Lower leg skin (tissue), 4 donors: ENCODE measurements at places on chromosomes 3 and 15. TPM values are rescaled to one million over a fixed set of nuclear protein-coding genes. Genes with fewer than 3 reads are reported as not detected.

- DNase-seq: no peak
Measured at GRCh38 chr15:69758291-69758771, 305.7 kb downstream of the RPLP1 start.

Gene IP6K1
- total RNA-seq: 56.5 TPM

GRCh38 chr3:64226730-64227129, 1.5 kb upstream of the PRICKLE2 start:
- DNase-seq: no peak

Gene GHSR
- total RNA-seq: not detected

DNA sequence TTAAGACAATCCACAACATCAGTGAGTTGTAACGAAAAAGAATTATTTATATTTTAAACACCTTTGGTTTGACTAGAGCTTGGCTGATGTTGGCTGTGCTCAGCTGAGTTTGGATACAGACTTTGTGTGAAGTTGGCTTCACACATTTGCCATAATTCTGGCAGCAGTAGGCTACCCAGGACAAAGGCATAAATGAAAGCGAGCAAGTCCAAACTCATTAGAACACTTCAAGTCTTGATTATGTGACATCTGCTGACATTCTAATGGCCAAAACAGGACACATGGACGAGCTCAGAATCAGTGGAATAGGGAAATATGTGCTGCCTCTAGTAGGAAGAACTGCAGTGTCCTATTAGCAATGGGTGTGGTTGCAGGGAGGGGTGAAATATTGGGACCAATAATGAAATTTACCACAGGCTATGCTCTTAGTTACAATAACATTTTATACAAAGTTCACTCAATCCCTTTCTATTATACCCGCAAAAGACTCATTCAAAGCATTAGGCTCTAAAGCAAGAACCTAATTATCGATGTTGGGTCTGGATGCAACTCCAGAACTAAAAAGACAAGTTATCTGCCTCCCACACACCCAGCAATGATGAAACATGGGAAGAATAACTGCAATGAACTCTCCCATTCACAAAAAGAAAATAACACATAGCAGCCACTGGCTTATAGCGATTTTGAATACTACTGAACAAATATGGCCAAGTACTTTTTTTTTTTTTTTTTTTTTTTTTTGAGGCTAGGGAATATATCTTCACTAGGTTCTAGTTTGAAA, 493.9 kb upstream of the RASGRP1 start:
- DNase-seq: no peak

Gene CAMKV
- total RNA-seq: not detected

- no peak for DNase-seq
Measured at GRCh38 chr3:10553591-10554235, 48.3 kb upstream of the ATP2B2 start.

Gene SLC12A8
- 2.3 TPM for total RNA-seq

GRCh38 chr3:159806412-159806811, 182.2 kb upstream of the IL12A start:
- peak; percentile 31 for DNase-seq

GRCh38 chr3:160217675-160218074, 7.5 kb upstream of the C3orf80 start:
- no peak for DNase-seq

Gene LDHAL6B
- not detected for total RNA-seq

DNA sequence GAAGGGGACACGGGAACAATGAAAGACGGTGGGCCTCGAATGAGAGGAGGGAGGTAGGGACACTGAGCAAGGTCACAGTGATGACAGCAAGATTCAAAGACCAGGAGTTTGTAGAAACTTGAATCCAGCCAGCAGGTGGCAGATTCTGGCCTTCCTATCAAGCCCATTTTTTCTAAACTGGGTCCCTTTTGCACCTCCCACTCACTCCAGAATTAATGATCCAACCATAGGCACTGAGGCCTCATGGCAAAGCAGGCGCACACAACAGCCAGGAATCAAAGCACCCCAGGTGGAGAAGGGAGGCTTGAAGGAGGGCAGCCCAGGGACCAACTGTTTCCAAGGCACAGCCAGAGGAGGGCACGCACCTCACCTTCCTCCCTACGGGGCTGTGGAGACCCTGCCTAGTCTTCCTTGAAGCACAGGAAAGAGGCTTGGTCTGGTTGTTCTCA, 90.2 kb downstream of the ANP32A start:
- no peak for DNase-seq

DNA sequence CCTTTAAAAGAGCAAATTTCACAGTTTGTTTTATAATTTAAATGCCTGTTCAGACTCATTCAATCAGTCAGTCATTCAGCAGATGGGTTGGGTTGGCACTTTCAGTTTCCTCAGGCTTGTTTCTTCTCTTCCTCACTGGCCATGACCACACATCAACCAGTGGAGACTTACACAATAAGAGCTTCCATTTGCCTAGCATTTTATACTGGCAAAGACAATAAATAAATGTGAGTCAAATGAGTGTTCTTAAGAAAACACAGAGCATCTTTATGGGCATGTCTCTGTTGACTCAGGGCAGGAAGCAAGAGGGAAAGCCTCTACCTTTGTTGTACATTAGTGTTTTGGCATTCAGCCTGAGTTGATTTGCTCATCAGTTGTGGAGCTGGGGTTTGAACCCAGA, 122.6 kb downstream of the EPHB1 start:
- DNase-seq: no peak

Gene TEX264
- 161 TPM for total RNA-seq

DNA sequence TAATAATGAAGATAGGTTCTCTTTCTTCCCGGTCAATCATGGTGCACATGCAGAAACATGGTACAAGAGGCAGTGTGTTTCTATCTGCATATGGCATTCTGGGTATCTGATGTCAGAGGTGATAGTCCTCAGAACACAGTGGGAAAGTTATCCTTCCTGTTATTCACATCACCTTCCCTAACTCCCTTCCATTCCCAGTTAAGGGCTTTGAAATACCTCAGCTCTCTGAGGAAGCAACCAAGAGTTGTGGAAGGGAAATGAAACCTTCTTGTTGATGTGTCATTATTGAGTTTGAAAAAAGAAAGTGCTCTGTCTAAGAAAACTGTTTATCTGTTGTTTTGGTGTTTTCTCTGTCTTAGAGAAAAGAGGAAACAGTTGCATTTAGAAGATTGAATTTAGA, 21.9 kb upstream of the P2RY13 start:
- DNase-seq: no peak

Gene BFSP2
- total RNA-seq: not detected
